ENCODE measurements at places on chromosomes 7 and 10.

- no peak for DNase-seq
Measured at GRCh38 chr10:110632591-110633215, 11.4 kb upstream of the RBM20 start.

DNA sequence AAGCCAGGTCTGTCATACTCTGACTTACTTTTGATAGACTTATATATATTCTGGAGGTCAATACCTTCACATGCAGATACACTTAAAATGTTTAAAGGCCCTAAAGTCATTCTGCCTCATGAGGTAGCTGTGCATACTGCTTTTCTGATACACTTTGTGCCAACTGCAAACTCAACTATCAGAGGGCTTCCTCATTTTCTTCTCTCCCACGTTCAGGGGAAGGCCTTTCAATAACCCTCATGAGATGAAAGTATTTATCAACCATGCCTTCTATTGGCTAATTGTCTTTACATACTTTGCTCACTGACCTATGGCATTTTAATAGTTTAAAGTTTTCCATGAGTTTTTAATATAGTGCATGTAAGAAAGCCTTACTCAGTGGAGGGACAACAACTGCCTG lies 112.7 kb upstream of the AMPH start:
- DNase-seq = no peak

- DNase-seq = no peak
Measured at GRCh38 chr7:28405662-28406061, 6.7 kb upstream of the CREB5 start.

GRCh38 chr10:105950410-105950809 lies 1214.1 kb downstream of the SORCS1 start:
- DNase-seq = no peak

GRCh38 chr7:41630741-41631140 lies 72.1 kb downstream of the INHBA start:
- DNase-seq = no peak

DNA sequence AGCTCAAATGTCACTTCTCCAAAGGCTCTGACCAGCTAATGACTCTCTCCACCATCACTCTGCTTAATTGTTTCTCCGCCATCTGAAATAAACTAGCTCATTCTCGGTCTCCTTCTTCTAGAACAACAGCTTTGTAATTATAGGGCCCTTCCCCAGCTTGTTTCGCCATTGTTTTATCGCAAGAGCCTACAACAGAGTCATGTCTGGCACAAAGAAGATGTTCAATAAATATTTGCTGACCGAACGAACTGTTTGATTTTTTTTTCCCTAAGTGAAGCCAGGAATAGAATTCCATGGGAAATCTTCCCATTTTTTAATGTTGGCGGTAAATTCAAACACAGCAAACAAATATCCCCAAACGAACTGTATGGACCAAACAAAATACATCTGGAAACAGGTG lies 63.8 kb upstream of the NMT2 start:
- no peak for DNase-seq

DNA sequence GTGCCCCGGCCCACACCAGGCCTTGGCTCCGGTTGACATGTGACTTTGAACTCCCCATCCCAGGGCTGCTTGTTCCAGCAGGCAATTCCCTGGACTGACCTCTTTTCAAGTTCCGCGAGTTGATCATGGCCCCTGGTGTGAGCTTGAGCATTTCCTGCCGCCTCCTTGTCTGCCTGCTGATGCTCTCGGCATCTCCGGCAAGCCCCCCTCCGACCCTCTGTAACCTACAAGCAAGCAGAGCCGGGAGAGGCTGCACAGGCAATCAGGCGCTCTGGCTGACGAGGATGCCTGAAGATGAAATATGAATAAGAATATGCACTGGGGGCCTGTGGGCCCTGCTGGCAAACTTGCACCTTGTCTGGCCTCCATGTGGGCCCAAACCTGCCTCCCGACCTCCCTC lies 304.9 kb upstream of the MKI67 start:
- DNase-seq = no peak

DNA sequence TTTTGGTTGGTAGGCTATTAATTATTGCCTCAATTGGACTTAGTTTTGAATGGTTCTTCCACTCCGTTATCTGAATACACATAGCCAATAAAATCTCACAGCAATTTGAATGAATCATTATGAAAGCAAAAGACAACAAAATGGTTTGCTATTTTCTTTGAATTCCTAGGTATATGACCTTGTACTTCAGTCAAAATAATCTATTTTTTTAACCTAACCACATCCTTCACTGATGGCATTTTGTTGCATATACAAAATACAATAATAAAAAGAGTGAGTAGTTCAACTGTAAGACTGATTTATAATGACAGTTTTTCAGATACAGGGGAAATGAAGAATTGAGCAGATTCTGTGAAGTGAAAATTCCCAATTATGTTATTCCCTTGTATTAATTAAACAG lies 433.1 kb downstream of the HTR7 start:
- no peak for DNase-seq

- DNase-seq = no peak
Measured at GRCh38 chr7:76165973-76166403, 35.7 kb upstream of the SRRM3 start.

GRCh38 chr10:83283151-83283550 lies 856.2 kb upstream of the GHITM start:
- no peak for DNase-seq

- no peak for DNase-seq
Measured at GRCh38 chr10:26413375-26413774, 24.8 kb upstream of the APBB1IP start.

DNA sequence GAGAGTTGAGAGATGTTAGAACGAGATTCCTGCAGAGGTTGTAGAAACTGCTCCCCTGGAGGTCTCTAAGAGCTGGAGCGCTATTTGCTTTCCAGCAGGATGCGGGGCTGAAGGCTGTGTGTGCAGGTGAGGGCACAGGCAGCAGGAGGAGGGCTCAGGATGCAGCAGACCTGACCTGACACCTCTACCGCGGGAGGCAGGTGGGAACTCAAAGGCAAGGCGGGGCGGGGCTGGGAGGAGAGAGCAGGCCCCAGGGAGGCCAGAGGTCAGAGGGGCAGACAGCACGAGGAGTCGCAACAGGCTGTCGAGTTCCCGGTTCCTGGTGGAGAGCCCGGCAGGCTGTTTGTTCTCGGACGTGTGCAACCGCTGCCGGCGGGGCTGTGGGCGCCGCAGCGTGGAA lies 7.9 kb upstream of the CRTAC1 start:
- no peak for DNase-seq

- DNase-seq = no peak
Measured at GRCh38 chr10:113236998-113237397, 287.0 kb downstream of the TCF7L2 start.

GRCh38 chr10:128083191-128083895 lies 42.9 kb downstream of the MKI67 start:
- DNase-seq = no peak

GRCh38 chr7:117036053-117036669 lies 82.9 kb downstream of the ST7 start:
- no peak for DNase-seq

DNA sequence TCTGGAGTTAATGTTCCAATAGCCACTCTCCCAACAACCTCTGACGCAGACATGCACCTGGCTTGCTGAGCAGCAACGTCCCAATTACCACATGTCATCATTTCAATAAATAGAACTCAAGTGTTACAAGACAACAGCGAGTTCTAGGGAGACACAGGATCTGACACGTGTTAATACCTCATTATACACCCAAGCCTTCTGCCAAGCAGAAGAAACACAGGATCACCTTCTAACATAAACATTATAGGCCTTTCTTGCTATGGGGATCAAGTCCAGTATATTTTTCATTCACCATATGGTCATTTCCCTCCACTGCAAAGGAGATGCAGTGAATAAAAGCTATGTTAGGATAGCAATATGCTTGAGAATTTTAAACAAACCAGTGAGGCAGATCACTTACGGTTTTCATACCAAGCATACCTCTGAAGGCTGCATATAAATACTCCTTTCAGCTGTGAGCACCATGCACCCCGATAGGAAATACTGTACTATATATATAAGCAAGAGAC lies 74.2 kb downstream of the JAZF1 start:
- no peak for DNase-seq

DNA sequence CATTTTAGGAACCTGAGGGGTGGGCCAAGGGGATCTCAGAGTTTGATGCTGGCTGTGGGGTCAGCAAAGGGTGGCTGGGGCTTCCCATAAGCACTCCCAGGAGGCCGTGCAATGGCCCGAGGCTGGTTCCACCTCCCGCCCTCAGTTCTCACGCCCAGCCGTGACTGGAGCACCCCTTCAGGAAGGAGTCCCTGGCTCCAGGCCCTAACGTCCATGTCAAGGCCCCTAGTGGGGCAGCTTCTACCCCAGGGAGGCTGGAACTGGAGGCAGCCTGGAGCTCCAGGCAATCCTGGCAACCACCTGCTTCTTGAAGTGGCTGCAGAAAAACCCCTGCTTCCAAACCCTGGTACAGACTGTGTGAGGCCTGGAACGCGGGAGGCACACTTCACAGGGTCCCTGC lies 165.5 kb downstream of the DIP2C start:
- no peak for DNase-seq

- no peak for DNase-seq
Measured at GRCh38 chr7:84712374-84713121, 474.3 kb downstream of the SEMA3D start.

GRCh38 chr7:138785587-138786437 lies 12.0 kb upstream of the TMEM213 start:
- no peak for DNase-seq

- DNase-seq = no peak
Measured at GRCh38 chr7:26060733-26061677, 91.0 kb upstream of the NFE2L3 start.

GRCh38 chr10:90591629-90592028 lies 266.2 kb downstream of the HTR7 start:
- no peak for DNase-seq

DNA sequence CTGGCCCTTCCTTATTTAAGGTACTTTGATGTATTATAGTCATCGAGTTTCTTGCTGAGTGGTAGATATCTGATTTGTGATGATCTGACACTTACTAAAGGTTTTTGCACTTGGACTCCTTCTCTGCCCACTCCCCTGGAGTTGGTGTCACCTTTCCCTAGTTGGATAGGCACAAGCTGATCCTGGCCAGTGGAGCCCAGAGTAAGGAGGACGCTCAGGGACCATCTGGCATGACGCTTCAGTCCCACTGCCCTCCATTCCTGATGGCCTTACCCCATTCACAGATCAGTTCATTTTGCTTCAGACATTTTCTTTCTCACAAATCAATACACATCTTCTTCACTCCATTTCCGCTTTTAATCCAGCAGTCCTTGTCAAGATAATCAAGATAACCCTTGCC lies 20.1 kb downstream of the ASB15 start:
- DNase-seq = peak; percentile 77

DNA sequence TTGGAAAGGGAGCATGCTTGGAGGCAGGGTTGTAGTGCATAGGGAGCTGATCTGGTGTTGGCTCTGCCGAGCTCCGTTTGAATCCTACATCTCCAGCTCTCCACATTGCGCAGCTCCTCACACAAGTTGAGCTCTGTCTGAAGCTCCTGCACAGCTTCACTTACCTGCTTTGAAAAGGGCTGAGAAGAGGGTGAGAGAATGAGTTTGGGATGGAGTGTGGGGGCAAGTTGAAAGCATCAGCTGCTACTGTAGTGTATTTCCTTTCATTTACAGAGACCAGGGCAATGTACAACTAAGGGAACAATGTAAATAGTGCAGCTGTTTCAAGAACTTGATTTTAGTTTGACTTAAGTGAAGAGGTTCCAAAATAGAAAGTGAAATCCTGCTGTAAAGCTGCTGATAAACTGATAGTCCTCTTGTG lies 88.5 kb downstream of the VTI1A start:
- DNase-seq = no peak

GRCh38 chr10:102152545-102152890 lies 329 bp downstream of the NOLC1 start:
- no peak for DNase-seq

DNA sequence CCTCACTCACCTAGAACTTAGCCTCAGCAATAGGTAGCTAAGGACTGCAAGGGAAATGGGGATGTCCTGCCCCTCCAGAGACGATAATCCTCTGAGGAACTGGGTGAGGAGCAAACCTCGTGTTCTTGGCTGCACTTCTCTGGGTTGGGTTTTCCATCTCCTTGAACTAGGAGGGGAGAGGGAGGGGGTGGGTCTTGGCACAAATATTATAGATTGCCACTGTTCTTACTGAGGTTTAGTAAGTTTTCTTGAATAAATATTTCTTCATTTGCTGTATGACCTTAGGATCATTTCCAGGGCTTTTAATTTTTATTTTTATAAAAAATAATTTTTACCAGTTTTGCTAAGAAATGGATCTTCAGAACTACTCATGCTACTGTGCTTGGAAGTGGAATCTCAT lies 406.7 kb upstream of the FZD8 start:
- no peak for DNase-seq

DNA sequence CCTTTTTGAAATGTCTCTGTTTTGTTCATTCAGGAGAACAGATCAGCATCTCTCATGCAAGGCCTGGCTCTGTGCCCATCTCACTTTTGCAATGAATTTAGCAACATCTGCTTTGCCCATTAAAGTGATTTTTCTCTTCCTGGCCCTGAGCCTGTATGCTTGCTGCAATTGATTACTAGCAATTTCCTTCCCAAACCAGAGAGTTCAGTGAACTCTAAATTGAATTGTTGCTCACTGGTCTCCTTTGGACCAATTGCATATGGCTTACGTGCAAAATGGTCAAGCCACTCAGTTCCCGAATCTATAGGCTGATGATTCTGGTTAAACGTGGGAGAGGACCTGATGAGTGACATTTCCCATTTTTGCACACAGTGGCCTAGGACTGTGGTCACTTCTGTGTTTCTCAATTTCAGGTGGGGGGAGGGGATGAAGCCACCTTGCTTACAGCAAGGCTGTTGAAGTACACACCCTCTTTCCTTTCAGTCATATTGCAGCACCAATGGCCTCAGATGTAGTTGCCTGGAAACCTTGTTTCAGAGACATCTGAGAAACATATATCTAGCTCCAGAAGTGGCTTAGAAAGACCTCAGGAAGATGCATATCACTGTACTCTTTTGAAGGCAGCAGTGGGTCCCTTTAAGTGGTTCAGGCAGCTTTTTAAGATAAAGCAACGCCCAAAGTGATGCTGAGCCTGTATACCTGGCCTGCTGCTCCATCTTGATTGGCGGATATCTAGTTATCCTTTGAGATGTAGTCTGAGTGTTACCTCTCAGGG lies 201.4 kb downstream of the PTEN start:
- no peak for DNase-seq

DNA sequence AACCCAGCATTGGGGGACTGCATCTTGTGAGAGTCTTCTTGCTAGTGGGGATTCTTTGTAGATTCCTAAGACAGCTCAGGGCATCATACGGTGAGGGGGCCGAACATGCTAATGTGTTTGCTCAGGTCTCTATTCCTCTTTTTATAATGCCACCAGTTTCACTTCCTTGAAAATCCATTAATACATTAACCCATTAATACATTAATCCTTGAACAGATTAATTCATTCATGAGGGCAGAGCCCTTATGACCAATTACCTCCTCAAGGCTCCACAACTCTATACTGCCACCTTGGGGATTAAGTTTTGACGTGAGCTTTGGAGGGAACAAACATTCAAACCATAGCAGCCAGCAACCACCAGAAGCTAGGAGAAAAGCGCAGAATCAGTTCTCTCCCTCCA lies 67.2 kb upstream of the POT1 start:
- peak; percentile 52 for DNase-seq
